CD4-positive, alpha-beta T cell treated with Interleukin-4 for 4 hours (primary cell): ENCODE measurements at places on chromosomes 2 and 18.

GRCh38 chr18:477565-477964 is 22.9 kb downstream of the COLEC12 start:
- peak; percentile 15 for DNase-seq

- DNase-seq = no peak
Observed at GRCh38 chr2:240981871-240982800, 16.3 kb upstream of the SNED1 start.

- no peak for DNase-seq
Observed at GRCh38 chr2:171487803-171488259, 34.4 kb upstream of the CYBRD1 start.

DNA sequence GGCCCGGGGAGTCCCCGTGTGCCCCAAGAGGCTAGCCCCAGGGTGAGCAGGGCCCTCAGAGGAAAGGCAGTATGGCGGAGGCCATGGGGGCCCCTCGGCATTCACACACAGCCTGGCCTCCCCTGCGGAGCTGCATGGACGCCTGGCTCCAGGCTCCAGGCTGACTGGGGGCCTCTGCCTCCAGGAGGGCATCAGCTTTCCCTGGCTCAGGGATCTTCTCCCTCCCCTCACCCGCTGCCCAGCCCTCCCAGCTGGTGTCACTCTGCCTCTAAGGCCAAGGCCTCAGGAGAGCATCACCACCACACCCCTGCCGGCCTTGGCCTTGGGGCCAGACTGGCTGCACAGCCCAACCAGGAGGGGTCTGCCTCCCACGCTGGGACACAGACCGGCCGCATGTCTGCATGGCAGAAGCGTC is 16.9 kb upstream of the FAHD2A start:
- no peak for DNase-seq

- no peak for DNase-seq
Observed at GRCh38 chr18:35933982-35934381, 38.5 kb upstream of the RMP24 start.

DNA sequence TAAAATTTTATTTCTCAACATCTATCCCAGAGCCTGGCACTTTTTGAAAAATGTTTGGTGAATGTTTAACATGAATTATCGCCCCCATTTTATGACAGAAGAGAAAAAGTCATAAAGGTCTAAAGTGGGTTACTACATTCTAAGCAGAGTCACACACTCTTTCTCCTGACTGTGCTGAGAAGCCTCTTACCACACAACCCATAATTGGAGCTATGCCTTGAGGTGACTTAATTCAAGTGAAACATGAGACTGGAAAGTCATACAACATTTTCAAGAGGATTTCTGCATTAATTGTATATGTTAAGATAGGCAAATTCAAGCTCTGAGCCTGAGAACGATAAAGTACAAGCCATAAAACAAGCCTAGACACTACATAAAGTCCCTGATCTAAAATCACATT is 3.1 kb upstream of the DSEL start:
- DNase-seq = no peak

DNA sequence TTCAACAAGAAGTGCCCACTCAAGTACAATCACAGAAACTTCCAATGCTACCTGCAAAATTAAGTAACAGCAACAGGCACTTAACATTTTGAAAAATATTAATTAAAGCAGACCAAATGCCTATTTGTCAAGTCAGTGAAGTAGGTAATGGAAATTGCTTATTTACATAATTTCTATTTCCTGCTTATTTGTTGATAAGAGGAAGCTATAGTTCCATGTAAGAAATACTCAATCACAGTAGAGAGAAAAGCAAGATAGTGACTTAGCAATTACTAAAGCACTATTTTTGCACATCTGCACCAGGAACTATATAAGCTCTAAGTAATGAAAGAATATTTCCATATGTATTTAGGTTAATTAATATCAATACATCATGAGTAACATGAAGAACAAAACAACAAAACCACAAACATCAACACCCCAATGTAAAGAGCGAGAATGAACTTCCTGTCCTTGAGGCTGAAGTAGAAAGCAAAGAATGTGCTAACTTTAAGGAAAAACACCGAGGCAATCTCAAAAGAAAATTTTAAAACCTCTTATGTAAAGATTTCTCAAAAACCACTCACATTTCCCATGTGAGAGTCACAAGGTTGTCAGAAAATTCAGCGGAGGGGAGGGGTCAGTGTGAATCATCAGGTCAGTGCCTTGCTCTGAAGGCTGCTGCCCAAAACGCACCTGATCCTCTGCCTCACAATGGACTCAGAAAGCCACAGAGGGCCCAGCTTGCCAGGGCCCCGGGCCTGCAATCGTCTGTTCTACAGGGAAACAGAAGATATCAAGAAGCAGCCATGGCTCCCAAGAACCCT is 12.5 kb downstream of the NPC1 start:
- peak; percentile 78 for DNase-seq

DNA sequence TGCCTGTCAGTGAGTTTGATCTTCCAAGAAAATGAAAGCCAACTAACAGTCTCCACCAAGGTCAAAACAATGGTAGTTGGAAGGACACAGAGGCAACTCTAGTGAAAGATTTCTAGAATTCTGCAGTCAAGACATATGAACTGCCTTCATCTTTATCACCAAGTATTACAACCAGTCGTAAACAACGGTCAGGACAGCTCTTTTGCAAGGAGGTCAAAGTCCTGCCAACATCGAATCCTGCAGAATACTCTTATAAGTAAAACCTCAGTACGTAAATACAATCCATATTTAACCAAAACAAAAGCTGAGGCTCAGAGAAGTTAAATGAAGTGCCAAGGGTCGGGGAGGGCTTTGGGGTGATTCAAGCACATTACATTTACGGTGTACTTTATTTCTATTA is 3.1 kb downstream of the FEZ2 start:
- DNase-seq = no peak

GRCh38 chr2:112153501-112153900 is 15.3 kb downstream of the FBLN7 start:
- DNase-seq = no peak

- DNase-seq = no peak
Observed at GRCh38 chr2:182758379-182758778, 42.3 kb downstream of the DNAJC10 start.

DNA sequence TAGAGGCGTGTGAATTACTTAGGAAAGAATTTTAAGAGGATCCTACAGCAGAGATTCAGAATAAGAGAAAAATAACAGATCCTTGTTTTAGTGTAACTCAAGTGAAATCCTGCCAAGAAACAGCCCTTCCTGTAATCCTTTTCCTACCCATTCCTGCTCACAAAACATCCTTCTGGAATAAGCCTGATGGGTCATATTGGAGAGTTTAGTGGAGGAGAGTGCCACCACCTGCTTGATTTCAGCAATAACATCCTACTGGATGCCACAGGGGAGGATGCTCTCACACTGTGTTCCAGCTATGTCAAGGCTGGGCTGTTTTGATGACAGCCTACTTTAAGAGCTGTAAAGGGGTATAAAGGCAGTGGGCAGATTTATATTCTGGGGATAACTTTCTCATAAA is 54.8 kb upstream of the CCDC178 start:
- no peak for DNase-seq

DNA sequence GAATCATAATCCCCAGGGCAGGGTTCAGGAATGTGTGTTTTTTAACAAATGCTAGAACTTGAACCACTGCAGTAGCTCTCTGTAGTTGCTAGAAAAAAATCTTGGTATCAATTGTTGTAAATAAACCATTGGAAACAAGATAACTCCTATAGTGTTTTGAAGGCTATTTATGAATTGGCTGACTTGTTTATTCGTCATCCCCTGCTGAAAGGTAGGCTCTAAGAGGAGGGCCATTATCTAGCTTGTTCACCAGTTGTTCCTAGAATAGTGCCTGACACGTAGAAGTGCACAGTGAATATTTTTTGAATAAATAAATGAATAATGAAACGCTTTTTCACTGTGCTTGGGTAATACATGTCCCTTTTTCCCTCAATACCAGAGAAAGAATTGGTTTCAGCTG is 211.4 kb downstream of the BABAM2 start:
- DNase-seq = no peak

DNA sequence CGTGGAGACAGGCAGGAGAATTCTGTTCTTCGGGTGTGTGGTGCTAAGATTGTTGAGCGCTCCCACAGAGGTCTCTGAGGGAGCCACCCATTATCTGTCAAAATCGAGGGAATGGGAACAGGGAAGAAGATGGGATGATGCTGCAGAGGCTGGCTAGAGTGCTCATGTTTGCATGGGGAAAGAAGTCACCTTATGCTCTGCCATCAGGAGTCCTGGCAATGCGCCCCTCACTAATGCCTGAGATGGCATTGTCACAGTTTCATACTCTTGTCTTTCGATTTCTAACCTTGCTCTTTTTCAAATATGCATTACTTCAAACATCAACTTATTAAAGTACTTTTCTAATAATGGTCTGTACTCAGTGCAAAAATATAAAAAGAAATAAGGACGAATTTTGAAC is 463.3 kb upstream of the CELF4 start:
- no peak for DNase-seq

GRCh38 chr18:31970617-31971016 is 27.7 kb upstream of the TRAPPC8 start:
- no peak for DNase-seq

GRCh38 chr18:46466234-46467160 is 190.5 kb downstream of the LOXHD1 start:
- DNase-seq = no peak

- DNase-seq = no peak
Observed at GRCh38 chr18:77255426-77256105, 5.9 kb downstream of the GALR1 start.

DNA sequence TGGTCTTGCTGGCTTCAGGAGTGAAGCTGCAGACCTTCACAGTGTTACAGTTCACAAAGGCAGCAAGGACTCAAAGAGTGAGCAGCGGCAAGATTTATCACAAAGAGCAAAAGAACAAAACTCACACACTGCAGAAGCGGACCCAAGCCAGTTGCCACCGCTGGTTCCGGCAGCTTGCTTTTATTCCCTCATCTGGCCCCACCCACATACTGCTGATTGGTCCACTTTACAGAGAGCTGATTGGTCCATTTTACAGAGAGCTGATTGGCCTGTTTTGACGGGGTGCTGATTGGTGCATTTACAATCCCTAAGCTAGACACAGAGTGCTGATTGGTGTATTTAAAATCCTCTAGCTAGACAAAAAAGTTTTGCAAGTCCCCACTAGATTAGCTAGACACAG is 37.2 kb upstream of the ZNF532 start:
- no peak for DNase-seq

GRCh38 chr2:41966431-41966893 is 81.4 kb upstream of the PKDCC start:
- DNase-seq = no peak

GRCh38 chr2:212794471-212794870 is 255.9 kb upstream of the ERBB4 start:
- no peak for DNase-seq

DNA sequence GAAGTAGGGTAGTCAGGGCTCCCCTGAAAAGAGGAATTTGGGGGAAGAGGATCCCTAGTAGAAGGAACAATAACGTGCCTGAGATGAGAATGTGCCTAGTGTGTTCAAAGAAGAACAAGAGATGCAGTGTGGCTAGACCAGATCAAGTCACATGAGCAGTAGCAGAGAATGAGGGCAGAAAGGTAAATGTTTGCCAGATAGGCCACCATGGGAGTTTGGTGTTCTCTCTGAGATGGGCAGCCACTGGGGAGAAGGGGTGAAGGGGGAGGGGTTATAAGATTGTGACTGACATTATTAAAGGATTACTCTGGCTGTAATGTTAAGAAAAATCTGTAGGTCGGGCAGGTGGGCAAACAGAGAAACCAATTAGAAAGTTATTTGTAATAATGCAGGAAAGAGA is 166.0 kb downstream of the LCLAT1 start:
- DNase-seq = no peak

DNA sequence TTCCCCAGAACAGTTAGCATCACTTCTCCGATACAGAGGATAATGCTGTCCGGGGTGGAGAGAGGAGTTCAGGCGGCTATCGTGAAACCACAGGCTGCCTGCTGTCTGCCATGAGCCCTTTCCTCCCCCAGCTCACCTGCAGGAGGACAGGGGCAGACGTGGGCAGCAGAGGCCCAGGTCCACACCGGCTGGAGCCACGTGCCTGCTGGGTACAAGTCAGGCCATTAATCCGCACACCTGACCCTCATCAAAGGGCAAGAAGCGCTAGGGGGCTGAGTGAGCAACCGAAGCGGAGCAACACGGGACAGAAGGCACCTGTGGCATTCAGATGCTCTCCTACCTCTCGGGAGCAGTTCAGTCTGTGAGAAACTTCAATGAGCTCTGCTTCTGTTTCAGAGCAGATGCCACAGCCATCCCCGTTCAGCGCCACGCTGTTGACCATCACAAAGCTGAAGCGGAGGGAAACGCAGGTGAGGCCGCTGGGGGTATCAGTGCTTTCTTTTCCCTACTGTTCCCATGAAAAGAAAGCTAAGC is 21.5 kb downstream of the MPPE1 start:
- no peak for DNase-seq

DNA sequence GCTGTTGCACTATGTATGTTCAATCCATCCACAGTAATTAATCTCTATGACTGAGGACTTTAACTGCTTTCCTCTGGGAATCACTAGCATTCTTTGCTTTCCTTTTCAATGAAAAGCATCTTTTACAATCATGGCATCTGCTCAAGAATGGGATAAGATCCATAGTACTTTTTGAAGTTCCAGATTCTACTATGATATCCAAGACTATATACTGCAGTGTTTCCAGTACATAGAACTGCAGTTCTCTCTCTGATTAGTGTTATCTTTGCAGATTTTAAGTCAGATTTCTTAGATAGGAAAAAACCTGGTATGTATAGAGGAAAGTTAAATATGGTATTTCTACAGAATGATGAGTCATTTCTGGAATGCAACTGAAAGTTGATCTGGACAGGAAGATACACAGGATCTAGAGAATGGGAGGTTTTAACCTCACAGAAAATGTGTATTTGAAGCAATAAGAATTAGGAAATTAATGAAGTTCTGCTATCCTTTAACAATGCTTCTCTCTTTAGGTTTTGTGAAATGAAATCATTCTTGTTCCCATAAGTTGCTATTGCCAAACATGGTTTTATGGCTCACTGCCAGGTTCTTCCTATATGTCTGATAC is 670.7 kb downstream of the ERBB4 start:
- no peak for DNase-seq

DNA sequence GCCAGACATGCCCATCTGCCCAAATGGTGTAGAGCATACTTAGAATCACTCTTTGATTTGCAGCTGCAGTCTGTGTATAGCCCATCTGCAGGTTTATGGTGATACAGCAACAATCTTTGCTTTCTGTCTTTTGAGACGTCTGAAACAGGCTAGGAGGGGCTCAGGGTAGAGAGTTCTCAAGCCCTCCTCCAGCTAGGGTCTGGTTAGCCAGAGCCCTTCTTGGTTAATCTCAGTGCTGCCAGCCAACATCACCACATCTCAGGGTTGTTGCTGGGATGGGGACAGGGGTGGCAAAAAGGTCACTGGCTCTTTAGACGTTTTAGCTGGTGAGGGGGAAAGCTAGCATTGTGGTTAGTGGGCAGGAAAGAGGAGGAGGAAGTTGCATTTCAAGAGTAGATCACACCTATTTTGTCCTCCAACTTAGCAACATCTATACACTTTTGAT is 136.6 kb upstream of the ACAA2 start:
- DNase-seq = peak; percentile 11
